CD4-positive, alpha-beta T cell treated with Interleukin-15 for 4 hours (primary cell): ENCODE measurements at places on chromosomes 5 and 9.

DNA sequence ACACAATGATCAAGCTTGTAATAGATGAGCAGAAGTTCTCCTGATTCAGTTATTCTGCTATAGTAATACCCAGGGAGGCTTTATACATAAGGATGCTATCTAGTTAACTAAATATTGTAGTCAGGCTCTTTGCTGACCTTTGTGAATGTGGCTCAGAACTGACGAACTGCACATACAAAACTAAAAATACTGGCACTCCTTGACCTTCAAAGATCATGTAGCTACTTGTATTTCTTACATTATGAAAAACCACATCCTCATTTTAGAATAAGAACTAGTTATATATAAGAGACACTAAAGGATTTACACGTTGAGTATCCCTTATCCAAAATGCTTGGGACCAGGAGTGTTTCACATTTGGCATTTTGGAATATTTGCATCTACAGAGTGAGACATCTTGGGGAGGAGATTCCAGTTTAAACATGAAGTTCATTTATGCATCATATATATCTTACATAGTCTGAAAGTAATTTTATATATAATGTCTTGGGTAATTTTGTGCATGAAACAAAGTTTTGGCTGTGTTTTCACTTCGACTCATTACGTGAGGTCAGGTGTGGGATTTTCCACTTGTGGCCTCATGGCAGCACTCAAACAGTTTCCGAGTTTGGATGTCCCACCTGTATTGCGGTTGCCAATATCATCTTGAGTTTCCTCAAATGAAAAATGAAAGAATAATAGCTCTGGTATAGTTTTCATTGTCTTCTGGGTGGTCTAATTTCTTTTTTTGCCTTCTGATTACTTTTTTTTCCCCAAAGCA lies 58.4 kb upstream of the FBXL7 start:
- no peak for DNase-seq

- no peak for DNase-seq
Observed at GRCh38 chr5:102855681-102856388, 100.7 kb downstream of the PAM start.

DNA sequence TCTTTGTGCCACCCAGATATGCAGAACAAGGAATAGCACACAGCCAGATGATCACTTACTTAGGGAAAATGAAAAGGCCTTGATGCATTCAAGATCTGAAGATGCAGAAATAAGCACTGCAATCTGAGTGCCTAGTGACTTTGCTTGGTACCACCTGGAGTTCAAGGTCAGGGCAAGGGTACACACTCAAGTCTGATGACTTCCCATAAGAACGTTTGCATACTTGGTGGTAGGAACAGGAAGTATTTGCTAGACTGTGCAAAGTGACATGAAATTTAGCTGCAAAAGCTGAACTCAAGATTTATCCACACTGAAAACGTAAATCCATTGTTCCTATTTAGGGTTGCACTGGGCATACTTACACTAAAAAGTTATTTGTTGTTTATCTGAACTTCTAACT lies 177.1 kb downstream of the PIK3R1 start:
- DNase-seq, result no peak

- no peak for DNase-seq
Observed at GRCh38 chr5:100519075-100519474, 16.1 kb upstream of the FAM174A start.

DNA sequence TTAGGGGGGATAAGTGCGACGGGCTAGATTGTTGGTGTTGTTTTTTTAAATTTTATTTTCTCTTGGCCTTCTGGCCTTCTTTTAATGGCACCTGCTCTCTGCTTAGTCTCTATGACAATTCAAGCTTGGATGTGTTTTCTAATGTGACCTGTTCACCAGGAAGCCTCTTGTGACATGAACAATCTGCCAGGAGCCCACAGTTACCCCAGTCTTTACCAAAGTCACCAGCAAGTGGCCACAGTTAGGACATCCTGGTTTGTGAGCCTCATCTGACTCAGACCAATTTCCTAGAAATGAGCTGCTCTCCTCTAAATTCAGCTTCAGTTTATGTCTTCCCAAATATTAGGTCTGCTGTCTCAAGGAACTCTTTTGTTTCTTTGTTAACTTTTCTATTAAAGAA lies 135.8 kb downstream of the TLE4 start:
- no peak for DNase-seq
